ENCODE measurements at places on chromosomes 6 and 20.

- DNase-seq = no peak
Measured at GRCh38 chr6:139699335-139699734, 324.9 kb upstream of the CITED2 start.

- no peak for DNase-seq
Measured at GRCh38 chr20:57600320-57601210, 19.7 kb downstream of the ZBP1 start.

- DNase-seq = no peak
Measured at GRCh38 chr20:312067-312466, 13.3 kb upstream of the SOX12 start.

- DNase-seq = no peak
Measured at GRCh38 chr6:29800254-29800653, 27.4 kb upstream of the HLA-G start.

GRCh38 chr6:90500458-90500857, 86.4 kb downstream of the MAP3K7 start:
- no peak for DNase-seq

DNA sequence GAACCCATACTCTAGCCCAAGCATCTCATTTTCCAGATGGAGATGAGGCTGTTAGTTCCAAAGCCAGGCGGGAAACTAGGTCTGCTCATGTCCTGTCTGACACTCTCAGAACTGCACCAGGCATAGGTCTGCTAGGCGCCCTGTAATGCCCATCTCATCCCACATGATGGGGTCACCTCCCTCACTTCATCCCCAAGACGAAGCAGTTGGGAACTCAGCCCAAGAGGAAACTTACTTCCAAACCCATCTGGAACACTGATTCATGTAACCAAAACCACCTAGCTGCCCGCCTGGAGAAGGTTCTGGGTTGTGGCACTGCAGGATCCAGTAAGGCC, 119.4 kb upstream of the PRND start:
- DNase-seq = no peak

GRCh38 chr20:50368813-50369224, 141.4 kb upstream of the PTPN1 start:
- no peak for DNase-seq

DNA sequence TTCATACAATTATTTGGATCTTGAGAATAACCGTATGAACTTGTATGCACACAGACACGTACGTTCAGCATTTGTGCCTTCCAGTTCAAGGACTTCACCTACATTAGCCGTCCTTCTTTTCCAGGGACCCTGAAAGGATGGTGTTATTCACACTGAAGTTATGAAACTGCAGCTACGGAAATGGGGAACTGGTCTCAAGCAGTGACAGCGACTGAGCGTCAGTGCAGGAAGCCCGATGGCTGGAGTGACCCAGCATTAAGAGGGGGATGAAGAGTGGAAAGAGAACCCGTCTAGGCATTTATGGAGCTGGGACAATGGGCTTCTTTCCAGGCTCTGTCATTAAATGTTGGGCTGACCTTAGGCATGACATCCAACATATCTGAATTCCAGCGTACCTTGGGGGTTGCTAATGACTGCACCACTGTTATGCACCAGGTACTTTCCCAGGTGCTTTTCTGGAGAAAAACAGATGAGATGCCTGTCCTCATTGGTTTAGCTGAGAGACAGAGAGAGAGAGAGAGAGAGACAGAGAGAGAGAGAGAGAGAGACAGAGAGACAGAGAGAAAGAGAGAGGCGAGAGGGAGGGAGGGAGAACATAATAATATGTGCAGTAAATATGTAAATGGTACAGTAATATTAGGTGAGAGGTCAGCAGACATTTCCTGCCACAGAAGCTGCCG, 204.7 kb upstream of the EXOC2 start:
- no peak for DNase-seq

- DNase-seq = no peak
Measured at GRCh38 chr20:23201658-23202057, 115.5 kb upstream of the CD93 start.

- no peak for DNase-seq
Measured at GRCh38 chr6:141326925-141327324, 805.8 kb upstream of the GJE1 start.

DNA sequence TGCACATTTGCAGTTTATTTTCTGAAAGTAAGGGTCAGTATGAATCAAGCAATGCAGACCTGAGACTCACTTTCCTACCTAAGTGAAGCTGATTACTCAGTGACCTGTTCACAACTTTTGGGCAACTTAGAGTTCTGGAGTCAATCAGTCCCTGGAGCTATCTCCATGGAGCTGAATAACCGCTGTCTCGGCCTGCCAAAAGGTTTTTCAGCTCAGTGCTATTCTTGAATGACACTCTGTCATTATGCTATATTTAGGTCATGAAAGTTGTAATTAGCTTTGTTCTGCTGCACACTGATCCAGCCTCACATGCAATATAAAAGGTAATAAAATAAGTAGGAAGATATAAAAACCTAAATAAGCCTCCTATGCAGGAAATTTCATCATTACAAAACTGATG, 356.0 kb downstream of the BMP2 start:
- no peak for DNase-seq

DNA sequence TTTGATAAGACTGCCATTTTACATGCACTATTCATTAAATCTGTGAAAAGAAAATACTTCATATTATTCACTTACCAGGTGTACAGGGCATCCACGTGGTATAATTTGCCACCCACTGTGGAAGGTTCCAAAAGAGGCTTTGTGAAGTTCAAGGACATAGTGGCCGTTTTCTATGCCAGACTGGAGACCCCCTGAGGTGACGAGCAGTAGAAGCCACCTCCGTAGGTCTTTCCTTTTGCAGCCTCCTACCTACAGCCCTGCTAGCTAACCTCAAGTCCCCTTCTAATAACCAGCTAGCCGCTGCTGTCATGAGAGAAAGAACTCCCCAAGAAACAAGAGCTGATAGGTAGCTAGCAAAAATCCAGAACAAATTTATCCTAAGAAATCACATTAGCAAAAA, 110.5 kb downstream of the ARHGAP18 start:
- no peak for DNase-seq

DNA sequence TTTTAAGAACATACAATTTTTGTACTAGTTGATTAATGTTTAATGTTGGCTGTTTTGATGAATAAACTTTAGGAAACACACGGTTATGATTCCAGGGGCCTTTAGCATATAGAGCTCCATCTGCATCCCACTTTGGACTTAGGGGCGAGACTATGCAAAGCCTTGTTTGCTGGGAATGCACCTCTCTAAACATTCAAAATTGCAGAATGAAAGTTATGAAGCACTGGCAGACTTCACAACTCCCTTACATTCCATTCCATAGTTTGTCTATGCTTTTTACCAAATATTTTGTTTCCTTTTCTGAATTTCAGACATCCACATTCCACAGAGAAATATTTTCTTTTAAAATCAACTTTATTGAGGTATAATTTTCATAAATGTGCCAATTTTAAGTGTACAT, 10.3 kb upstream of the TCP11 start:
- no peak for DNase-seq

DNA sequence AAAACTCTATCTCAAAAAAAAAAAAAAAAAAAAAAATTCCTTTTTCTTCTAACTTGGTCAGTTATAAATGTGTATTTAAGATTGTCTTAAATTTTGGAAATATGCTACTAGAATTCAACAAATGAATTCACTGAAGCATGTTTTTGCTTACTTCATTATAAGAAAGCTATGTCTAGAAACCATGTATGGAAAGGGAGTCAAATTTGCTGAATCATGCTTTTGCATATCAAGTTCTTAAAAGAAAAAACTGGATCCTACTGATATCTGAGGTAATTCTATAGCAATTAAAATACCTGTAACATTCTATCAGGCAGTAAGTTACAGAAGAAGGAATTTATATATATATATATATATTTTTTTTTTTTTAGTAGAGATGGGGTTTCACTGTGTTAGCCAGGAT, 27.7 kb downstream of the AKIRIN2 start:
- no peak for DNase-seq

All from NCI-H1930 (cell line).